ENCODE measurements at places on chromosomes 2 and 18.
A peak's percentile ranks its signal among the peaks of the same experiment; 100 is the strongest.

DNA sequence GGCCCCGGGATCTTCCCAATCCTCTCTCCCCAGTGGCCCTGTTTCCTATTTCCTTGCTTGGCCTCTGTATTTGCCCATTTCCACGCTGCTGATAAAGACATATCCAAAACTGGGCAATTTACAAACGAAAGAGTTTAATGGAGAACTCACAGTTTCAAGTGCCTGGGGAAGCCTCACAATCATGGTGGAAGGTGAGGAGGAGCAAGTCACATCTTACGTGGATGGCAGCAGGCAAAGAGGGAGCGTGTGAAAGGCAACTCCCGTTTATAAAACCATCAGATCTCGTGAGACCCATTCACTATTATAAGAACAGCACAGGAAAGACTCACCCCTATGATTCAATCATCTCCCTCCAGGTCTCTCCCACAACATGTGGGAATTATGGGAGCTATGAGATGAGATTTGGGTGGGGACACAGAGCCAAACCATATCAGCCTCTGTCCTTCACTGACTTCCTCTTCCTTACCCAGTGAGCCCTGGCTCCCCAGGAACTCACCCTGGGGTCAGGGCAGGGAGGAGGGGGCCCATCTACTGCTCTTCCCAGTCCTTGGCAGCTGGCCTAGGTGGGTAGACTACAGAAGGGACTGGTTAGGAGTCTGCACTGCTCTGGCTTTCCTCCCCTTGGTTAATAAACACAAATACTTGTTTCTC, 105.8 kb upstream of the MYCN start:
- H3K27ac ChIP-seq, result no peak overlapping the region
- no peaks in the 10 kb centered on the region for H3K4me1 ChIP-seq
- H3K27me3 ChIP-seq, result no peaks in the 10 kb centered on the region
- DNase-seq, result no peak

- no peak overlapping the region for H3K4me3 ChIP-seq
- H3K27ac ChIP-seq, result no peak overlapping the region
Measured at GRCh38 chr2:27727257-27727656, 44.3 kb upstream of the MRPL33 start.

GRCh38 chr2:10036095-10036884, 7.1 kb upstream of the KLF11 start:
- H3K36me3 ChIP-seq, result no peaks in the 10 kb centered on the region
- no peaks in the 10 kb centered on the region for H3K27me3 ChIP-seq
- H3K27ac ChIP-seq, result no peak overlapping the region
- H3K4me1 ChIP-seq, result peaks cover 6% of the 10 kb centered on the region

- peaks cover 38% of the 10 kb centered on the region for H3K4me1 ChIP-seq
- H3K36me3 ChIP-seq, result no peaks in the 10 kb centered on the region
- H3K4me3 ChIP-seq, result no peak overlapping the region
Measured at GRCh38 chr2:28681158-28681571, 70.5 kb upstream of the PPP1CB start.

DNA sequence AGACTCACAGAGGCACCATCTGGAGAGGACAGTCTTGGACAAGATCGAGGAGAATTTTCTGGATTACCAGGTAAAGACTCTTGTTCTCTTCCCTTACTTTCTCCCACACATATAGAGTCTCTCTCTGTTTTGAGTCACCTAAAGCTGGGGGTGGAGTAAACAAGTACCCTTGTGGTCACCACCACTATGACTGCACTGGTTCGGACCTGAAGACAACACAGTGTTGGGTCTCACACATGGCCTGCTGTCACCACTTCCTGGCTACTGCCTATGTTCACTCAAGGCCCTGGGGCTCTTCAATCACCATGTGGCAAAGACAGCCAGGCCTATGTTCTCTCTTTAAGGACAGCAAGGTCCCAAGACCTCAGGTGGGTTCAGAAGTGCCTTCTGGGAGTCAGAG, 253.3 kb upstream of the VRK2 start:
- H3K4me3 ChIP-seq, result no peak overlapping the region
- DNase-seq, result no peak
- H3K4me1 ChIP-seq, result no peaks in the 10 kb centered on the region
- H3K36me3 ChIP-seq, result no peaks in the 10 kb centered on the region
- H3K27me3 ChIP-seq, result no peaks in the 10 kb centered on the region
- no peak overlapping the region for H3K27ac ChIP-seq

DNA sequence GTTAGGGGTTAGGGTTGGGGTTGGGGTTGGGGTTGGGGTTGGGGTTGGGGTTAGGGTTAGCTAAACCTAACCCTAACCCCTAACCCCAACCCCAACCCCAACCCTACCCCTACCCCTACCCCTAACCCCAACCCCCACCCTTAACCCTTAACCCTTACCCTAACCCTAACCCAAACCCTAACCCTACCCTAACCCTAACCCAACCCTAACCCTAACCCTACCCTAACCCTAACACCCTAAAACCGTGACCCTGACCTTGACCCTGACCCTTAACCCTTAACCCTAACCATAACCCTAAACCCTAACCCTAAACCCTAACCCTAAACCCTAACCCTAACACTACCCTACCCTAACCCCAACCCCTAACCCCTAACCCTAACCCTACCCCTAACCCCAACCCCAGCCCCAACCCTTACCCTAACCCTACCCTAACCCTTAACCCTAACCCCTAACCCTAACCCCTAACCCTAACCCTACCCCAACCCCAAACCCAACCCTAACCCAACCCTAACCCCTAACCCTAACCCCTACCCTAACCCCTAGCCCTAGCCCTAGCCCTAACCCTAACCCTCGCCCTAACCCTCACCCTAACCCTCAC, 24.1 kb upstream of the RABL2A start:
- H3K27me3 ChIP-seq, result no peaks in the 10 kb centered on the region
- no peak for DNase-seq
- peaks cover 5% of the 10 kb centered on the region for H3K36me3 ChIP-seq
- H3K27ac ChIP-seq, result no peak overlapping the region
- no peak overlapping the region for H3K4me3 ChIP-seq

DNA sequence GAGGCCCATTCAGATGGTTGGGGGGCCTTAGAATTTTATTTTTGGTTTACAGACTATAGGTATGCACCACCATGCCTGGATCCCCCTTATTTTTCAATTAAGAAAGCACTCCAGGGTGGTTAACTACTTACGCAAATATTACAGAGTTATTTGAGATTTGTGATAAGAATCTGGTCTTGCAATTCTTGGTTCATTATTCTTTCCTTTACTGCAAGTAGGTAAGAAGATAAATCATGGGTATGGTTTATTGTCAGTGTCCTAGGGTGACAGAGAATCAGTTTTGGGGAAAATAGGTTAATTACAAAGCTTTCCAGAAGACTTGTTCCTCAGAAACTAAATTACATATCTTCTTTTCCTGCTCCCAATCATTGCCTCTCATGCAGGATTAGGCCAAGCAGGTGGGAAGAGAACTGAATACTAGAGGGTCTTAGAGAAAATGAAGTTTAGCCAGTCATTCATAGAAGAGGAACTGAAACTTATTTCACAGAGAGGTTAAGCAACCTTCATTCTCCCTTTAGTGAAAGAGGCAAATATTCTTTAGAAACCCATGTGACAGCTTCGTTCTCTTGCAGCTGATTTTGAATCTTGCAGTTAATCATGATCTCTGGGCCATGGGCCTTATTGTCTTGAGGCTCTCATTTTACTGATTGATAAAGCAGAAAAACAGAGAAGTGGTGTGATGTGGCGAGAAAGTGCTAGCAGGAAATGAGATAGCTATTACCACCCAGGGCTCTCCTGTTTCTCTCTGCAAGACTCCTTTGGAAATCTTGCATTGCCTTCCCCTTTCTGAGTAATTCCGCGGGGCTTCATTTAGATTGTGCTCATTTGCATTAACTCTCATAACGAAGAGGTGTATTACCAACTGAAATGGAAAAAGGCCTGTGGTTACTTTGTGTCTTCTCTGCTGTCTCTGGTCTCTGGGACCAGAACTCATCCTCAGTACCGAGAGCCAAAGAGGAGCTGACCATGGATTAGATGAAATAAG, 44.8 kb upstream of the ARHGAP25 start:
- H3K4me3 ChIP-seq, result no peak overlapping the region
- no peaks in the 10 kb centered on the region for H3K36me3 ChIP-seq
- no peaks in the 10 kb centered on the region for H3K4me1 ChIP-seq
- H3K27me3 ChIP-seq, result no peaks in the 10 kb centered on the region
- peak; percentile 8 for DNase-seq
- H3K27ac ChIP-seq, result no peak overlapping the region

DNA sequence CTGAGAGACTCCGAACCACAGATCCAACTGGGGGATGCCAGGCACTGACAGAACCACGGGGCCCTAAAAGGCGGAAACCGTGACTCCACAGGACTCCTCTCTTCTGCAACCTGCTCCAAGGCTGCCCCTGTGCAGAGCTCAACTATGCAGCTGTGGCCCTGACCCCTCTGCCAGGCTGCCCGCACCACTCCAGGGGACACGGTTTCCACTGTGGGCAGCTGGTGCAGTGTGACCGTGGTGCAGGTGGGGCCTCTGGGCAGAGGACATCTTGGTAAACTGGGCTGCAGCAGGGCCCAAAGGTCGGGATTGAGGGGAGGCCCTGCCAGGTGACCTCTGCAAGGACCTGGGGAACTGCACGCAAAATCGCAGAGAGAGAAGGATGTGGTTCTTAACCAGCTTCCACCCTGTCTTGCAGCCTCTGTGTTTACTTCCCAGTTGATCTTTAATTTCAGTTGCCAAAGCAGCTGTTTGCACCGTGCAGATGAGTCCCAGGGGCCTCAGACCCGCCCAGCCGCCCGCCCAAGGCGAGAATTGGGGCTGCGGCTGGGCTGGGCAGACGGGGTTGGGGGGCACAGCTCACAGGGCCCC, 104.6 kb upstream of the CTDP1 start:
- no peak overlapping the region for H3K27ac ChIP-seq
- no peaks in the 10 kb centered on the region for H3K36me3 ChIP-seq
- H3K27me3 ChIP-seq, result no peaks in the 10 kb centered on the region
- no peaks in the 10 kb centered on the region for H3K4me1 ChIP-seq
- H3K4me3 ChIP-seq, result no peak overlapping the region
- no peak for DNase-seq

GRCh38 chr2:48540237-48540935, 10.4 kb downstream of the STON1 start:
- H3K36me3 ChIP-seq, result no peaks in the 10 kb centered on the region
- no peaks in the 10 kb centered on the region for H3K27me3 ChIP-seq
- H3K27ac ChIP-seq, result no peak overlapping the region
- peaks cover 6% of the 10 kb centered on the region for H3K4me1 ChIP-seq
- H3K4me3 ChIP-seq, result no peak overlapping the region

DNA sequence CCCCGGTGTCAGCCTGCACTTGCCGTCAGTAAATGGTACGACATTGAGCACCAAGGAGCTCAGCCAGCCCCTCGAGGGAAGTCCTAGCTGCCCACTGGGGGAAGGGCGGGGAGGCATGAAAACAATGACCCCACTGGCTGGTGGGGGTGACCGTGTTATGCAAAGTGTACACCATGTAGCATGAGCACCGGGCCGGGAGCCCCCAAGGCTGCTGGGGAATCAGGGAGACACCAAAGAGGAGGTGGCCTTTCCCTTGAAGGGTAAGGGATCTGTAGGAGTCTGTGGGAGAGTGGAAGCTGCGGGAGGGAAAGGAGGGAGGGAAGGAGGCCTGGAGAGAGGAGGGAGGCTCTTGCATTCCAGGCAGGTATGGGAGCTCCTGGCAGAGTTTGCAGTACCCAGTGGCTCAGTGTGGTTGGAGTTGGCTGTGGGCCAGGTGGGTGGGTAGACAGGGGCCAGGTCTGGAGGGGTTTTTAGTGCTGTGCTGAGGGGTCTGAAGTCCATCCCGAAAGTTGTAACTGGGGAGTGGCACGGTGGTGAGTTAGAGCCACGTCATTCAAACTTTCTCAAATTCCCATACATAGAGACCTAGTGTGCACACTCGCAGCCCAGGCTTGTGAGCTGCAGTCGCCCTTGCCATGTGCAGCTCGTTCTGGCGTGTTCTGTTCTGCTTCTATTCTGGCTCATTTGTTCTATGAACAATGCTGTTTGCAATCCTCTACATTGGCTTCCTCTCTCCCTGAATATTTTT, 22.4 kb downstream of the RRM2 start:
- H3K27me3 ChIP-seq, result no peaks in the 10 kb centered on the region
- H3K4me1 ChIP-seq, result peaks cover 3% of the 10 kb centered on the region
- no peak for DNase-seq
- no peak overlapping the region for H3K4me3 ChIP-seq
- H3K27ac ChIP-seq, result no peak overlapping the region
- peaks cover 6% of the 10 kb centered on the region for H3K36me3 ChIP-seq

GRCh38 chr18:45664824-45665763, 49.8 kb downstream of the SLC14A2 start:
- no peaks in the 10 kb centered on the region for H3K36me3 ChIP-seq
- peak; percentile 77 for DNase-seq
- H3K27ac ChIP-seq, result no peak overlapping the region
- H3K4me3 ChIP-seq, result no peak overlapping the region

DNA sequence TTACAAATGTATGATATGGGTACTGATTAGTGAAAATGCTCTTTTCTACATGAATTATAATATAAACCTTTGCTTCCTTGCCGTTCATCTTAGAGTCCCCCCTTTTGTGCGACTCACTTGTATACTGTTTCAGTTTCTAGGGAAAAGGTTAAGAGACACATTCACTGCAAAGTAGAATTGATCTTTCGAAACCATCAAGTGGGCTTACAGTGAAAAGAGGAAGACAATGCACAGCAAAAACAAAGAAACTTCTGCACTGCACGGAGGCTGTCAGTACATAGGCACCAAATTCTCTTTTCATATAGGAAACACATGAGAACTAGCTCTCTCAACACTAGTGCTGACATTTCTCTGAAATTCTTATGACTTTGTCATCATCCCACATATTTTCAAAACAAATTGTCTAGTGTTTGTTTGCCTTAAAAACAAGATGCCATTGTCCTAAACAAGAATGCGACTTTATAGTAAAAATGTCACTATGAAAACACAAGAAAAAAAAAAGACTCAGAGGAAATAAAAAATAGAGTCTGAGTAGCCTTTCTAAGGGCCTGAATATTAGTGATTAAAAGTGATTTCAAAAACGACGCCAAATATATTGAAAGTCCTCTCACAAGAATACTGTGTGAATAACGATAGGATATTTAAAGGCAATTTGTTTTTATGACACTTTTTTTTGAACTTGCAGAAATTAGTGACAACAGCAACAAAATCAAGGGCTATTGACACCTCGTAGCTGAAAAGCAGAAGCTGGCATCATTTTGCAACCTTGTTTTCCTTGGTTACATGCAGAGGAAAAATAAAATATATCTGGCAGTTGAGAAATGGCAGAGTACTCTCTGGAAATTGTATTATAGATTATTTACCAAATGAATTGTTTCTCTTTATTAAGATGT, 827.0 kb downstream of the BCL11A start:
- no peak overlapping the region for H3K4me3 ChIP-seq
- H3K36me3 ChIP-seq, result no peaks in the 10 kb centered on the region
- H3K27ac ChIP-seq, result no peak overlapping the region
- DNase-seq, result no peak
- H3K27me3 ChIP-seq, result no peaks in the 10 kb centered on the region

- H3K4me3 ChIP-seq, result no peak overlapping the region
- no peaks in the 10 kb centered on the region for H3K36me3 ChIP-seq
- H3K27me3 ChIP-seq, result no peaks in the 10 kb centered on the region
- DNase-seq, result peak; percentile 90
Measured at GRCh38 chr2:47737191-47737975, 45.6 kb upstream of the MSH6 start.
